Activated CD4-positive, alpha-beta T cell treated with anti-CD3 and anti-CD28 coated beads, Interleukin-2, amount 50 U/mL, for 48 hours (primary cell): ENCODE measurements at places on chromosomes 4 and X.

DNA sequence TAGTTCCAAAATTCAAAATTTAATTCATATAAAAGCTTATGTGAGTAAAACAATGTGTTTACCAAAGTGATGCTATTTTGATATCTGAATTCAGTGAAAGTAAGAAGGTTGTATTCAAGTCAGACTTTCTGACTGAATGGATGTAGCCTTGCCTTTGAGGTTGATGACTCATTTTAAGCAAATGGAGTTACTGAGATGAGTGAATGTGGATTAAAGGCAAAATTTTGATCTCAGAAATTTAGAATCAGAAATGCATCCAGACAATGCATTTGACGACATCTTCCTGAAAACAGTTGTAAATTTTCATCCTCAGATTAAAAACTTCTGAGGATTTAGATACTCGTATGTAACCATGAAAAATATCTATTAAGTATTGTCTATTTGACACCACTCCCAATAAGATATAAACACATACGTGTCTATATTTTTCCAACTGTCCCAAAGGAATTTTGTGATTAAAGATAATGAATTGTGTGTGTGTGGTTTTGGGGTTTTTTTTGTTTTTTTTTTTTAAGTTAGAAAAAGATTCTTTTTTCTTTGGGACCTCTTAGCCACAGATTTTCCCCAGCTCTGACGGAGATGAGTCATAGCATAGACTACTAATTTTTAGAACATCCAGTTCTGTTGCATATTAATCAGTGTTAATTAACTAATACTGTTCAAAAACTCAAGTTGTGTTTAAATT lies 34.4 kb downstream of the NFKB1 start:
- no peak for DNase-seq

DNA sequence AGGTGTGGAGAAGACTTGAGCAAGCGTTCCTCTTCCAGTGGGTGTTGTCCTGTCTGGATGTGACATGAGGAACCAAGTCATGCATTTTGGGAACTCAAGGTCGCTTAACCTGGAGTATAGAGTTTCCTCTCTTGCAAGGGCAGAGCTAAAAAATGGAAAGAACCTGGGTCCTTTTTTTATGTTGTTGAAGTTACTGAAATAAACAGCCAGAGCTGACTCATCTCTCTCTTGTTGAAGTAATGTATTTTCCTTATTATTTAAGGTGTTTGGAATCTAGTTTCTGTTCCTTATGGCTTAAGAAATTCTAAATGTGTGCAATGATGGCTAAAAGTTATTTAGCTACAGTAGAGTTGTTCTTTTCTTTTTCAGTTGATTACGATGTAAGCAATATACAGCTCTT lies 314.5 kb downstream of the CAMK2D start:
- DNase-seq = no peak

- no peak for DNase-seq
Measured at GRCh38 chr4:78754872-78755271, 21.3 kb upstream of the BMP2K start.

DNA sequence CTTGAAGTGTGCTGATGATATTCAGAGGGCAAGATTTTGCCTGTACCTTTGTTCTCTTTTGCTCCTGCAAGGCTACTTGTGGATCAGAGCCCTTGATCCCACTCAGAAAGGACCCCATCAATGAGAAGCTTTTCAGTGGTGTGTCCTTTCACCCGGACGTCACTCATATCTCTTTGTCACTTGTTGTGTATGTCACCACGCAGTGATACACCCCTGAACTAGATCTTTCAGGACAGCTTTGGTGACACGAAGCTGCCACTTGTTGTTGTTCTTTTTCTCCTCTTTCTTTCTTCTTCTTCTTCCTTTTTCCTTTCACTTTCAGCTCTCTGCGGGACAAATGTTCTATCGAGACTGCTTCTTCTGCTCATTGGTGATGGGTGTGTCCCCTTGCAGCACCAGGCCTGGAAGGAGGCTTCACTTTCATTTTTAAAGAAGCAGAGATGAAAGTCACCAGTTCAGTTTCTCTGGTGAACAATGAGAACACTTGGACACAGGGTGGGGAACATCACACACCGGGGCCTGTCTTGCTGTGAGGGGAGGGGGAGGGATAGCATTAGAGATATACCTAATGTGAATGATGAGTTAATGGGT lies 83.6 kb downstream of the NBDY start:
- peak; percentile 19 for DNase-seq

DNA sequence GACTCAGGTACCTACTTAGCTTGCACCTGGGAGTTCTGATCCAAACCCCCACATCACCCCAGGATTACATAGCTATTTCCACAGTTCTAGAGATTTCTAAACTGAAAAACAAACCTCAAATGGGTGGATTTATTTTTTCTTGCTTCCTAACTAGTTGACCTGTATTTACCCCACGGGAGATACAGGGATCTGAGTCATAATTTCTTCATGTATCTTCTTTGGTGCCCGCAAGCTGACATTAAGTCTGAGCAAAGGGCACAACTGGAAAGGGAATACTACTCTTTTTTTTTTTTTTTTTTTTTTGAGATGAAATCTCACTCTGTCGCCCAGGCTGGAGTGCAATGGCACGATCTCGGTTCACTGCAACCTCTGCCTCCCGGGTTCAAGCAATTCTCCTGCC lies 10.0 kb upstream of the ELOVL6 start:
- no peak for DNase-seq

- DNase-seq = peak; percentile 42
Measured at GRCh38 chrX:47831788-47832187, 4.9 kb upstream of the ZNF81 start.

DNA sequence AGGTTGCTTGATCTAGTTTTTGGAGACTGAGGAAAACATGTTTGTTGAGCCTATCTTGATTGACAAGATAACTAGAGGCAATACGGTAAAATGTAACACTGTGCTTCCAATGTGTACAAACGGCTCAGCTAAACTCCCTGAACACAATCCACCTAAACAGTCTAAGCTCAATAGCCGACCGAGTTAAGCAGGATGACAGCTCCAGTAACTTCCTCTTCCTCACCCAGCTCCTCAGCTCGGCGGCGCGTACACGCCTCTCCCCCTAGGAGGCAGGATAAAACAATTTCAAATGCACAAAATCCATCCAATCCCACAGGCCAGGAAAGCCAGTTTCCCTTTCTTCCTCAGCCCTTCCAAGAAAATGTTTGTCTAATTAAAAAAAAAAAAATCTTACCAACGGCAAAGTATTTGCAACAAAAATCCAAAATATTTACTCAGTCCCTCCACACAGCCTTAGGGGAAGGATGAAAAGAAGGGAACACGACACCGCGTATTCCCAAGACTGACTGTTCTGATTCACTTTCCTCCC lies 1.0 kb downstream of the CNOT6L start:
- DNase-seq = peak; percentile 51

DNA sequence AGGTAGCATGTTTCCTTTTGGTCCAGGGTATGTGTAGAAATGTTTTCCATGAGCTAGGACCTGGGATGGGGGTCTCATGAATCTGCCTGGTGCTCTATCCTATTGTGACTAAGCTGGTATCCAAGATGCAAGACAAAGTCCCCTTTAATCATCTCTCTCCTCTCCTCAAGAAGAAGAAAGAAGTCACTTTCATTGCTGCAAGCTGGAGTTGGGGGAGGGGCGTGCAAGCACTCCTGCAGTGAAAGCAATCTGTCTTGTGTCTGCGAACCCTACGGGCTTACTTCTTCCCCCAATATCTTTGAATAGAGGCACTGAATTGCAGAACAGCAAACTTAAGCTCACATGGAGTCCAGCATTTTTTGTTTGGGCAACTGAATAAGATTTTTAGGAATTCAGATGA lies 27.2 kb upstream of the GRPR start:
- no peak for DNase-seq

GRCh38 chr4:188053302-188053701 lies 56.1 kb downstream of the TRIML2 start:
- no peak for DNase-seq
